ENCODE measurements at places on chromosomes 11 and 22. TPM values are rescaled to one million over a fixed set of nuclear protein-coding genes. Genes with fewer than 3 reads are reported as not detected.

- DNase-seq, result no peak
Observed at GRCh38 chr11:9802291-9802861, 138.5 kb downstream of the SWAP70 start.

DNA sequence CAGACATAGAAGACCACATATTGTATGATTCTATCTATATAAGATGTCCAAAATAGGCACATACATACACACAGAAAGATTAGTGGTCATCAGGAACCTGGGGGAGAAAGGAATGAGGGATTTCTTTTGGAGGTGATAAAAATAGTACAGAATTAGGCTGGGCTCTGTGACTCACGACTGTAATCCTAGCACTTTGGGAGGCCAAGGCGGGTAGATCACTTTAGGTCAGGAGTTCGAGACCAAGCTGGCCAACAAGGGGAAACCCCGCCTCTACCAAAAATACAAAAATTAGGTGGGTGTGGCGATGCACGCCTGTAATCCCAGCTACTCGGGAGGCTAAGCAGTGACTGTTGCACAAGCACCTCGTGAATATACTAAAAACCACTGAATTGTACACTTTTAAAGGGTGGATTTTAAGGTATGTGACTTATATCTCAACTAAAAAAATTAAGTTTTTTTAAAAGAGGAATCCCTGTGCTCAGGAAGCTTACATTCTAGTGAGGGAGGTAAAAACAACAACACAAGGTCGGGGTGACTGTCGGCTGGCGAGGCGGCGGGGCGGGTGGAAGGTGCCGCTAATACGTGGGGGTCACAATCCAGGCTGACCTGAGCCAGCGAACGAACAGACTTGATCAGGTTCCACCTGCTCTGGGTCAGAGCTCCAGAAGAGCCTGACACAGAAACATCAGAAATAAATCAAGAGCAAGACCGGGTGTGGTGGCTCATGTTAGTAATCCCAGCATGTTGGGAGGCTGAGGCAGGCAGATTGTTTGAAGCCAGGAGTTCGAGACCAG lies 25.3 kb upstream of the TESMIN start:
- no peak for DNase-seq

- DNase-seq, result no peak
Observed at GRCh38 chr11:27263046-27263445, 100.0 kb downstream of the CCDC34 start.

GRCh38 chr22:48786679-48786996 lies 1041.0 kb downstream of the BRD1 start:
- DNase-seq, result no peak

The NAALADL1 gene
- 15.2 TPM for total RNA-seq

The BIRC3 gene
- 139 TPM for total RNA-seq

The OR2D2 gene
- not detected for total RNA-seq

GRCh38 chr11:6328321-6328720 lies 8.0 kb upstream of the CAVIN3 start:
- no peak for DNase-seq

DNA sequence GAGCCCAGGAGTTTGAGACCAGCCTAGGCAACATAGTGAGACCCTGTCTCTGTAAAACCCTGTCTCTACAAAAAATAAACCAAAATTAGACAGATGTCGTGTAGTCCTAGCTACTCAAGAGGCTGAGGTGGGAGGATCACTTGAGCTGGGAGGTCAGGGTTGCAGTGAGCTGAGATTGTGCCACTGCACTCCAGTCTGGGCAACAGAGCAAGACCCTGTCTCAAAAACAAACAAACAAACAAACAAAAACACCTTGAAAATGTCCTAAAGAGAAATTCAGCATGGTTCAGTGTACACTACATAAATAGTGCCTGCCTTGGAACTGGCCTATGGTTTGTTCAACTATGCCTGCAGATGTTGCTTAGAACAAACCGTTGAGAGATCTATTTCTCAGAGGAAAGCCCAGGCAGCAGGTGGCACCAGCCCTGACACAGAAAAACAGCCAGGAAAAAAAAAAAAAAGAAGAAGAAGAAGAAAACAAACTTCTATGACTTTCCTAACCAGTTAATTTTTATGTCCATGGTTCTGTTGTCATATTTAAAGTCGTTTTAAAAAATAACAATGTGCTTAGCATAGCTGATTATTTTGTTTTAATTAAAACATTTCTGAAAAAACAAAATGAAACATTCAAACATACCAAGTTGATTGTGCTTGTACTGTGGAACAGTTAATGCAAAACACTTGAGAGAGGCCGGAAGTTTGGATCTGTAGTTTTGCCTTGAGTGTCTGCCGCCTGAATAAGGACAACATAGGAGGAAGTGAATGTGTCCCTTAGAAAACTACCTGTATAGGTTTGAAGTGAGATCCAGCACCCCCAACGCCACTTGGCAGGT lies 5.4 kb downstream of the KREMEN1 start:
- no peak for DNase-seq

DNA sequence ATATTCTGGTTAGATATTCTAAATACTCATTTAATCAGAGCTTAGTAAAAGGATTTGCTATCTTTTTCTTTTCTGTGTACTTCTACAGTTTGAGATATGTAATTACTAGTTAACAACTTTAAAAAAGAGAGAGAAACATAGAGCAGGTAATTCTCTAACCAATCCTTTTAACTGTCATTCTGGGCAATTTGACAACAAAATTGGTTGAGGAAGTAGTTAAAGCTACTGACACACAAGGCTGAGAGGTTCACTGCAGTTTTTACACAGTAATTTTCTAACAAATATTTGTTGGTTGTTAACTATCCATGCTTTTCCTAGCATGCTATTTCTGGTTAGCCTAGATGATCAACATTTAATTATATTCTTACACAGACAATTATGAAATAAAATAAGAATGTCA lies 3.6 kb downstream of the SOX6 start:
- no peak for DNase-seq

DNA sequence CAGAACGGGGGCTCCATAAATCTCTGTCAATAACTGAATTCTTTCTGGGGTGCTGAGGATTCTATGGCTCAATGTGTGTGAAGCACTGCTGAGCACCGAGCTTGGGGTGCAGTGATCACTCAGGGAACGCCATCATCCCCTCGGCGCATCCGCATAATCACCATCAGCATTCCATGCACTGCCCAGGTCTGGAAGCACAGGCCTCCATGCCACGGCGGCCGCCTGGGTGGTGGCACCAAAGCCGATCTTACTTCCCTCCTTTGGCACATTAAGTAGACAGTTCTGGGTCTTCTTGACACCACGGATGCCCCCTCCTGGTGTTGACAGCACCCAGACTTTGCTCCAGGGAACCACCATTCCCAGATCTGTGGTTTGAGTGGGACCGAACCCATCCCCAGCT lies 15.6 kb downstream of the LTO1 start:
- DNase-seq, result no peak

The RFPL2 gene
- total RNA-seq, result 0.52 TPM

DNA sequence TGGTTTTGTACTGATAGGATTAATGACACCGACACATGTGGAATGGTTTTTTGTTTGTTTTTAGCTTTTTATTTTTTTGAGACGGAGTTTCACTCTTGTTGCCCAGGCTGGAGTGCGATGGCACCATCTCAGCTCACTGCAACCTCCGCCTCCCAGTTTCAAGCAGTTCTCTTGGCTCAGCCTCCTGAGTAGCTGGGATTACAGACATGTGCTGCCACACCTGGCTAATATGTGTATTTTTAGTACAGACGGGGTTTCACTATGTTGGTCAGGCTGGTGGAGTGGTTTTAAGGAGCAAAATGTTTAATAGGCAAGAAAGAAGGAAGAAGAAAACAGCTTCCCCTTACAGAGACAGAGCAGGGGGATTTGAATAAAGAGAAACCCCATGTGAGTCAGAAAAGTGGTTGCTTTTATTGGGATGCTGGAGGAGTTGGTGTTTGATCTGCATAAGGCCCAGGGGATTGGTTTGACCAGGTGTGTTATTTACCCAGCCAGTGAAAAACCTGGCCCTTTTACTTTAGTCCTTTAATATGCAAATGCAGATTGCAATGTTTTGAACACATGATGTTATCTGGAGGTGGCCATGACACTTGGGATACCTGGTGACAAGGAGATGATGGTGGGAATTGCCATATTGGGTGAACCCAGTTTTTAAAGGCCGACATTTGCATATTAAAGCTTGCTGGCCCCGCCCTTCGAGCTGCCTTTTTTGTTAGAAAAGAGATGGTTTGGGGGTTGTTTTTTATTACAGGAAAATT lies 24.3 kb downstream of the SUSD2 start:
- DNase-seq, result no peak
